ENCODE measurements at places on chromosomes 6 and 20.

DNA sequence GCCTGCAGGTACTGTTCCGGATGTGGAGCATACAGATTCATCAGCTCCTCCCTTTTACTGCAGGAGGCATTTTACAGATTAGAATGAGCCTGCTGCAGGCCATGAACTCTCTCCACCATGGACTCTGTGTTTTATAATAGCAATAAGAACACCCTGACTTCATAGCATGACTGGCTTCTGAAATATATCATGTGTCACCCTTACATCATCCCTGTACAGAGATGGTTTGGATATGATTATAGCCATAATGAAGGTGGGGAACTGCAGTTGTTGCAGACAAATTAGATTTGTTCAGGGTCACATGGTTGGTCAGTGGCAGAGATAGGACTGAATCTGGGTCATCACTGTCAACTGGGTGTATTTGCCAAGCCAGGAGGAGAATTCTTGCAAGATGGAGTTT lies 100.7 kb downstream of the FOXO3 start:
- DNase-seq = no peak

DNA sequence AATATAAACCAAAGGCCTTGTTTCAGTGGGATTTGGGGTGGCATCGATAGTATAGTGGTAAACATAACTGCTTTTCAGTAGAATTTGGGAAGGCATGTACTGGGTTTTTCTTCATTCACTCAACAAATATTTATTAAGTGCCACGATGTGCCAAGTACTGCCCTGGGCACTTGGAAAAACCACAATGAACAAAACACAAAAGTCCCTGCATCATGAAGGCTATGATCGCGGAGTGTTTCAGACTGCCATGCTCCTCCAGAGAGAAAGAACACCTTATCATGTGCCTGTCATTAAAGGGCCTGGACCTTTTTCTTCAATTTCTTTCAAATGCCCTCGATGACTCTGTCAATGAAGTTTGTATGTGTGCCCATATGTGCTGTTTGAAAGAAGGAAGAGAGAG lies 59.2 kb upstream of the CEP85L start:
- no peak for DNase-seq

DNA sequence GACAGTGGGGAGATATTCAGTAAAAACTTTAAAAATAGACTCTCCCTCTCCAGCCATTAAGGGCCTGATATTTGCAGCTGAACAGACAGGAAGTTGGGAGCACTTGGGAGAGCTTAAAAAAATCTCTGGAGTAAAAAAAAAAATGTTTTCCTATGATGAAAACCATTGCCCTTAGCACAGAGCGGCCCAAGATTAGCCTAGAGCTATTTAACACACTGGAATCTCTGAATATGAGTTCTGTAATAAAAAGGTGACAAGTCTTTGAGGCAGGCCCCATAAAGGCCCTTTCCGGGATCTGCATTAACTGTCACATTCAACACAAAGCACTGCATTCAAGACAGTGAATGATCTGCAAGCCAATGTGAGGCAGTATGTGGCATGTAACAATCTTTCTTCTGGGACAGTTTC lies 393.7 kb downstream of the ZFAND3 start:
- no peak for DNase-seq

- no peak for DNase-seq
Observed at GRCh38 chr6:132673376-132674094, 14.6 kb upstream of the TAAR1 start.
